ENCODE measurements at places on chromosomes 11 and 22.

GRCh38 chr22:24601217-24602104 is 1.5 kb upstream of the GGT1 start:
- no peak for DNase-seq

- DNase-seq = no peak
These were observed 35.4 kb upstream of the NFRKB start for GRCh38 chr11:129930743-129931142.

- no peak for DNase-seq
These were observed 178.6 kb downstream of the CNTN5 start for GRCh38 chr11:99199341-99199740.

GRCh38 chr11:121334973-121335710 is 42.6 kb downstream of the SC5D start:
- DNase-seq = no peak

- DNase-seq = no peak
These were observed 15.5 kb upstream of the RAPSN start for GRCh38 chr11:47464483-47464882.

- DNase-seq = no peak
These were observed 11.6 kb upstream of the ARAP1 start for GRCh38 chr11:72763823-72764222.

DNA sequence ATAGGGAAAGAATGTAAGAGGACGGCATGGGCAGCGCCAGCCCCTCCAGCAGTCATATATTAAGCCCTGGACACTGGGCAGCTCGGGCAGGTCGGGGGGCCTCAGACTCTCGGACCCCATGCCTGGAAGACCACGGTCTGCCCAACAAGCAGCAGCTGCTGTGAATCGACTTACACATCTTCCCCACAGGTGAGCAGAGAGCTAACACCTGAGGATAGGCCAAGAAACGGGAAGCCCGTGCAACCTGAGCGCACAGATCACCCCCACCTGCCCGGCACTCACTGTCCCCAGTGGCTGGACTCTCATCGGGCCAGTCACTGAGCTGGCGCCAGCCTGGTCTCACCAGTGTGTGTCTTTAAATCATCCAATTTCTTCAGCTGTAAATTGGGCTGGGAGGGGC is 4.7 kb upstream of the TCF20 start:
- DNase-seq = no peak

DNA sequence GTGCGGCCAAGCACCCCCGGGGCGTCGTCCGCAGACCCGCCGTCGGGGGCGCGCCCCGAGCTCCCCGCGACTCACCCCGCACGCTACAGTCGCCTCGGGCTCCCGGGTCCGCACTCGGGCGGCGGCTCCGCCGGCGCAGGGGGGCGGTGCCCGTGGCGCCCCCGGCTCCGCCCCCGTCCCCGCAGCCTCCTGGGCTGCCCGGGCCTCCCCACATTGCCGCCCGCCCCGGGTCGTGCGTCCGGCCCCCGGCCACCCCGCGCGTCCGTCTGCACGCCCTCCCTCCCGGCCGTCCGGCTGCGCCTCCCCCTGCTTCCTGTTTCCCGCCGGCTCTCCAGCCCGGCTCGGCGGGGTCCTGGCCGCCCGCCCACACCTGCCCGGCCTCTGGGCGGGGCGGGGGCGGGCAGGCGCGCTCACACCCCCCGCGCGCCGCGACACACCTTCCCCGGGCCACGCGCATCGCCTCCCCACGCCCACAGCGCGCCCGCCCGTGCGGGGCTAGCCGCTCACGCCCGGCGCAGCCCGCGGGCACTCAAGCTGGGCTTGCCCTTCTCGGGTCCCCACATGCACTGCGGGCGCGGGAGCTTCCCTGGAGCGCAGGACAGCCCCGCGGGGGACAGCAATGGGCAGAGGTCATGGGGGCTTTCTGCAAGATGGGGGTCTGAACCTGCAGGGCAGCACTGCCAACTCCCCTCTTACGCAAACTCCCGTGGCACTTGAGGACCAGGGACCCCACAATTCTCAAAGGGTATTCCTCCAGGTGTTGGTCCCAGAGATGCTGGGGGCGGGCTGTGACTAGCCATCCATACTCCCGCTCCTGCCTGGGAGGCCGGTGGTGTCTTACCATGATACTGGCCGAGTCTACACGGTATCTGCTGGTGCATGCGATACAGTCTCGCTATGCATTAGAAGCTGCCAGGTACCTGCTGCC is at the start of gene CARD10:
CARD10 (minus strand) TSS at position 148 of the 928 bp plus-strand sequence. CDS start 215 bp downstream, outside the sequence.
- no peak for DNase-seq

DNA sequence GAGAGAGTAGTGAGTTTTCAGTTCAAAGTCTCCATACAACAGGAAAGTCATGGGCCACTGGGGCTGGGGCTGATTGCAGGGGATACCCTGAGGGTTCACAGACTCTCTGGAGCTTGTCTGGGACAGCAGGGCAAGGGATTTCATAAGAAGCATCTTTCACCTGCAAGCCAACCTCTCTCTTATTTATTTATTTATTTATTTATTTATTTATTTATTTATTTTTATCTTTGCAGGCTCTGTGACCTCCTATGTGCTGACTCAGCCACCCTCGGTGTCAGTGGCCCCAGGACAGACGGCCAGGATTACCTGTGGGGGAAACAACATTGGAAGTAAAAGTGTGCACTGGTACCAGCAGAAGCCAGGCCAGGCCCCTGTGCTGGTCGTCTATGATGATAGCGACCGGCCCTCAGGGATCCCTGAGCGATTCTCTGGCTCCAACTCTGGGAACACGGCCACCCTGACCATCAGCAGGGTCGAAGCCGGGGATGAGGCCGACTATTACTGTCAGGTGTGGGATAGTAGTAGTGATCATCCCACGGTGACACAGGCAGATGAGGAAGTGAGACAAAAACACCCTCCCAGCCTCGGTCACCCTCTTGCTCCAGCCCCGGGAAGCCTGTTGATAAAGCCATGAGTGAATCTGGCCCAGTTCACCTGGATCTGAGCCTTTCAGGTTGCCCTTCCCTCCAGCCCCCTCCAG is 68.4 kb downstream of the GGTLC2 start:
- no peak for DNase-seq

- DNase-seq = no peak
These were observed 524 bp upstream of the SLC25A17 start for GRCh38 chr22:40819599-40820140.

DNA sequence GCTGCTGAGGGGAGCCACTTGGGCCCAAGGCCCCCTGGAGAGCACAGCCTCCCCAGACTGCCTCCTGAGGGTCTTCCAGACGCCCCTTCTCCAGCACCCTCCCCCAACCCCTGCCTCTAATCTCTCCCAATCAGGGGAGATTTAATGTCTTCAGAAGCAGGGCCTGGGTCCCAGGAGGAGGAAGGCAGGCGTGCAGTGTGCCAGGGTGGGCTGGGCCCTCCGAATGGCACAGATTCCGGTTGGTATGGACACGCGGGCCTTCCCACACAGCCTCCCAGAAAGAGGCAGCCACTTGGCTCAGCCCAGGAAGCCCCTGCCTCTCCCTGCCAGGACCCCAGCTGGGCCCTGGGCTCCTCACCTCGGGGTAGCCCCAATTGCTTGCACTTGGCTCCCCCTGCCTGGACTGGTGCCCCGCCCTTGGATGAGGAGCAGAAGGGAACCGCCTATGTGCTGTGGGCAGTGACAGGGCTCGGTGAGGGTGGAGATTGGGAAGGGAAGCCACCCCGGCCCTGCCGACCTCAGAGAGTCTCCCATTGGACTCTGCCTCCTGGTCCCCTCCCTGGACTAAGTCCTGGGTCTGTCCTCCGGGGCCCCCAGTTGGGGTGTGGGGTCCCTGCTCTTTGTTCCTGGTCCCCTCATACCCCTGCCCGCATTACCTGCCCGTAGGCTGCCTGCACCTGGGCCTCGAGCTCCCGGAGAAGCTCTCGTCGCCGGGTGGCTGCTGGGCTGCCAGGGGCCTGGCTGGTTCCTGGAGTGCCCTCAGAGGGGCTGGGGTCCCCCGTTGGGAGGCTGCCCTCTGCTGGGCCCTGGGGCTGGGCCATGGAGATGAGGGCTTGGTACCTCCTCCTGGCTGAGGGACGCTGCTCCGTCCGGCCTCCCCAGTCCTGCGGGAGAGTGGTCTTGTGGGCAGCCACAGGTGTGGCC is 572 bp upstream of the CABP2 start:
- no peak for DNase-seq

- no peak for DNase-seq
These were observed 34.0 kb upstream of the RFPL3 start for GRCh38 chr22:32323513-32324164.

DNA sequence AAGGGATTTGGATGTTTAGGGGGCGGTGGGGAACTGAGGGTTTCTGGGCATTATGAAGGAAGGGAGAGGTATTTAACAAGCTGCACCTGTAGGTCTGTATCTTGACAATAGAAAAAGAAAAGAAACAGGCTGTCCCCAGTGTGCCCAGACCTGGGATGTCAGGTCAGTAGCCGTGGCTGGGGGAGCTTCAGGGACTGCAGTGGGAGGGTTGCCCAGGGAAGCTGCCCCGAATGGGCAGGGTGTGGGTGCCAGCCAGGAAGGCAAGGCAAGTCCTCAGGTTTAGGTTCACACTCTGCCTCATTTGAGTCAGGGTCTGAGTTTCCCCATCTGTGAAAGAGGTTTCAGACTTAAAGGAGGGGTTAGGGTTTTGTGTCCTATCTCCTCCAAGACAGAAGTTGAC is 1.5 kb downstream of the INPP5J start:
- DNase-seq = no peak

GRCh38 chr11:68041617-68042218 is 2.9 kb downstream of the TCIRG1 start:
- no peak for DNase-seq

- DNase-seq = no peak
These were observed 1.7 kb downstream of the EED start for GRCh38 chr11:86246293-86246675.

GRCh38 chr11:125494974-125495725 is 915 bp downstream of the FEZ1 start:
- DNase-seq = peak; percentile 63

GRCh38 chr11:80746300-80746699 is 1305.5 kb upstream of the TENM4 start:
- DNase-seq = no peak

GRCh38 chr11:74326665-74327064 is 15.2 kb upstream of the P4HA3 start:
- DNase-seq = no peak
